ENCODE measurements at places on chromosomes 11 and 22.

- DNase-seq: no peak
Observed at GRCh38 chr11:15654451-15654850, 539.7 kb downstream of the INSC start.

DNA sequence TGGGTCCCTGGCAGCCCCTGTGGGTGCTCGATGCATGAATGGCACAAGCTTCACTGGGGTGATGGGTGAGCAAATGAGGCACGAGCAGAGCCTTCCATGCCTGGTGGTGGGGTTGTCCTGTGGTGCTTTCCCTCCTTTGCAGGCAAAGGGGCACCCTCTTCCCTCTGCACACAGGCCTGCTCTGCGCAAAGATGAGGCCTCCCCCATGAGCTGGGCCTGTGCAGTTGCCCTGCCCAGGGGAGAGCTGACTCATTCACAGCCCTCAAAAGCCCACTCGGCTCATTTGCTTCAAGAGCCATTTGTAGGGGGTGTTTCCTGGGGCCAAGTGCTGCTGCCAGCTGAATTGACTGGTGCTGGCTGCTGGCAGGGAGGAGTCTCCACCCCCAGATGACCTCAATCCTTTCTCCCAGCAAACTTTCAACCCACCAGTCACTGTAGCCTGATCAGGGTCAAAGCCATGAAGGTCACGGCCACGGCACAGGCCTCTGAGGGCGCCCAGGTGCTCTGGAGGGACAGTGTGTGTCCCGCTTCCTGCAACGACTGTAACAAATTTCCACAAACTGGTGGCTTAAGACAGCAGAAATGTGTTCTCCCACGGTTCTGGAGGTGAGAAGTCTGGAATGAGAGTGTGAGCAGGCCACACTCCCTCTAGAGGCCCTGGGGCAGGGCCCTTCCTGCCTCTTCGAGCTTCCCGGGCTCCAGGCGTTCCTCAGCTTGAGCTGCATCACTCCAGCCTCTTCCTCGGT lies 48.8 kb upstream of the ANO1 start:
- no peak for DNase-seq

DNA sequence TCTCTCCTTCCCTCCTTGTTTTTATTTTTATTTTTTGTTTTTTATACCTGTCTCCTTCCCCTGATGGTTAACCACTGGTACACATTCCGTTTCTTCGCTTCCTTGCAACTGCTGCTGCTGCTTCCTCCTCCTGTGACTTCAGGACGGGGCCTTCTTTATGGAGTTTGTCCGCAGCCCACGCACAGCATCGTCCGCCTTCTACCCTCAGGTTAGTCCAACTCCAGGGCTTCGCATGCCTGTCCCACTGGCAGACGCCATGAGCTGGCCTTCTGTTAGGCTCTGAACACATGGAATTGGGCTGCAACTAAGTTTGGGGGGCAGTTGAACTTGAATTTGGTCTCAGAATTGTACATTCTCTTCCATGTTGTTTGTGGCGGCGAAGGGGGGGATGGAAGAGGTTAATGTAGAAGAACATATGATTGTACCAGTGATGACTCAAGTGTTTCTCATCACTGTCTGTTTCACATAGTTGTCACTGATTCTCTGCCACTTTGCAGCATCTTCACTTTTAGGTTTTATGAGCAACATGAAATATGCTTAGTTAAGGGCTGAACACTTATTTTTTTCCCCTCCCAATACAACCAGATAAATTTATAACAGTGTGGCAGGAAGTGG lies 83.0 kb upstream of the YWHAH start:
- DNase-seq: no peak

DNA sequence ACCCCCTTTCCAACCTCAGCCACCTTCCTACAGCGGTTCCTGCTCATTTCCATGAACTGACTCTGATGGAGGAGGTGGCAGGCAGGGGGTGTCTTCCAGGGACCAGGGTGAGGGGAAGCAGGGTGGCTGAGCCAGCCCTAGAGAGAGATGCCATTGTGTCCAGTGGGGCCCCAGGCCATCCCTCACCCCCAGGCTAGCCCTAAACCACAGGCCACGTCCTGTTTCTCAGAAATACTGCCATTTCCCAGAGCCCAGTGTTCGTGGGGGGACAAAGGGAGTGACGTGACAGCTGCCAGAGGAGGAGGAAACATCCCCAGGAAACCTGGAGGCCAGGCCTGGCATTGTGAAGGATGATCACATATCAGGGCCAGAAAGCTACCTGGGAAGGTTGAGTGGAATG lies 39.5 kb downstream of the CHRDL2 start:
- DNase-seq: no peak

GRCh38 chr11:898143-898511 lies 12.5 kb downstream of the CHID1 start:
- DNase-seq: no peak

DNA sequence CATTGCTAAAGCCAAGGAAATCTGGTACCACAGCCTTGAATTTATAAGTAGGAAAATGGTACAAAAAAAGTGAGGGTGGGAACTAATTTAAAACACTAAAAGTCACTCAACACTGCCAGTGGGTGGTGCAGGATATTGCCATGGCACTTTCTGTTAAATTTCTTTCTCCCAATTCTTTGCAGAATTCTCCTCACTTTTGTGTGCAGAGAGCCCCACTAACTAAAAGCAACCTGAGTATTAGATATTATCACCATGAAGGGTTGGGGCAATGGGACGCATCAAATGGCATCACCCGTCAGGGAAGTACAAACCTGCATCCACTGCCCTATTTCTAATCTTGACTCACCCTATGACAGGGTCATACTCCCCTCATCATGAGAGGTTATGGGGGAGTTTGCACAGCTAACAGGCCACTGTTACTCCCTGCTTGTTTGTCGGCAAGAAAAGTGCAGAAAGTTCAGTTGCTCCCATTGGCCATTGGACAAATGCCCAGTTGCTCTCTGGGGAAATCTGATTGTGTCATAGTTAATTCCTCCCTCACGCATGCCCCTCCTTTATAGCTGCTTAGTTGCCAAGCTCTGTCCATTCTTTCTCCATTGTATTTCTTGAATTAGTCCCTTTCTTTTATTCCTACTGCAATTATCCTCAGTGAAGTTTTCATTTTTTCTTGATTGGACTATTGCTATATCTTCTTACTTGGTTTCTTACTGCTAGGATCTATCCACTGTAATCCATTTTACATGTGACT lies 93.8 kb upstream of the BLID start:
- no peak for DNase-seq

GRCh38 chr11:58775066-58775708 lies 43.4 kb upstream of the GLYAT start:
- DNase-seq: no peak

DNA sequence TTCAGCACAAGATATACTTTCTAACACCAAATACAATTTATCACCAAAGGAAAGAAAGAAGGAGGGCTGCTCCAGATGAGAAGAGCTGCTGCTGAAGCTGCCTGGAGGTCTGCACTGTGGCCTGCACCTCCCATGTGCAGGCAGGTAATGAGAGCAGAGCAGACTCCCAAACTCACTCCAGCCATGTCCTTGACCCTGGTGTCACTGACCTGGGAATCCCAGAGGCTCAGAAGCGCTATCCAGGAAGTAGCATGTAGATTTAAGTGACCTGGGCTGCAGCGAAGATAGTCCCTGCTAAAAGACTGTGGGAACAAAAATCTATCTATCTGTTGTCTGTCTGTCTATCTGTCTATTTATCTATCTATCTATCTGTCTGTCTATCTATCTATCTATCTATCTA lies 816.3 kb downstream of the OPCML start:
- DNase-seq: no peak

- DNase-seq: peak; percentile 24
Observed at GRCh38 chr22:29821291-29822016, 16.6 kb downstream of the ASCC2 start.

DNA sequence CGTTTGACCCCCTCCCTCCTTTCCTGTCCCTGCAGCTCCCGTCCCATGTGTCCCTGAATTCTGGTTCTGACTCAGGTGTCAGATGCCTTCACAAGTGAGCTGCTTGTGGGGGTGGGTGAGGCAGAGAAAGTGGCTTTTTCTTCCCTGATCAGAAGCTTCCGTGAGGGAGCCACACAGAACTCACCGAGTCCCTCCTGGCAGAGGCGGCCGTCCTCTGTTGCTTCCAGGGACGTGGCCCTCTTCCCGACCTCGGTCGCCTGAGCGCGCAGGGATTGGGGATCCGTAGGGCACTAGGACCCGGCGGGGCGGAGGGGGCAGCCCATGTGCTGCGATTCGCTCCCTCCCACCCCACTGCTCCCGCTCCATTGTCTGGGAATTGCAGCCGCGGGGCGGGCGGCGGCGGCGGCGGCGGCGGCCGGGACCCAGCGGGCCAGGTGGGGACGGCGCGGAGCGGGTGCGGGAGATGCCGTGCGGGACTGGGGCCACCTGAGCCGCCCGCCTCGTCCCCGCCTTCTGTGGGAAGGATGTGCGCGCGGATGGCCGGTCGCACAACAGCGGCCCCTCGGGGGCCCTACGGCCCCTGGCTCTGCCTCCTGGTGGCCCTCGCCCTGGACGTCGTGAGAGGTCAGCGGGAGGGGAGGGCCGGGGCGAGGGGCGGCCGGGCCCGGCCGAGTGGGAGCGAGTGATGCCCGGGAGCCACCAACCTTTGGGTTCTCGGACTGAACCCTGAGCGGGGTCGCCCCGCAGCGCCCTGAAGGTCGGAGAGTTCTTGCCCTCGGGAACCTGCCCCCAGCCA lies at the start of gene TMEM132A:
TMEM132A (plus strand) TSS at position 351 of the 796 bp plus-strand sequence; CDS start at position 525, 174 bp downstream.
- no peak for DNase-seq

DNA sequence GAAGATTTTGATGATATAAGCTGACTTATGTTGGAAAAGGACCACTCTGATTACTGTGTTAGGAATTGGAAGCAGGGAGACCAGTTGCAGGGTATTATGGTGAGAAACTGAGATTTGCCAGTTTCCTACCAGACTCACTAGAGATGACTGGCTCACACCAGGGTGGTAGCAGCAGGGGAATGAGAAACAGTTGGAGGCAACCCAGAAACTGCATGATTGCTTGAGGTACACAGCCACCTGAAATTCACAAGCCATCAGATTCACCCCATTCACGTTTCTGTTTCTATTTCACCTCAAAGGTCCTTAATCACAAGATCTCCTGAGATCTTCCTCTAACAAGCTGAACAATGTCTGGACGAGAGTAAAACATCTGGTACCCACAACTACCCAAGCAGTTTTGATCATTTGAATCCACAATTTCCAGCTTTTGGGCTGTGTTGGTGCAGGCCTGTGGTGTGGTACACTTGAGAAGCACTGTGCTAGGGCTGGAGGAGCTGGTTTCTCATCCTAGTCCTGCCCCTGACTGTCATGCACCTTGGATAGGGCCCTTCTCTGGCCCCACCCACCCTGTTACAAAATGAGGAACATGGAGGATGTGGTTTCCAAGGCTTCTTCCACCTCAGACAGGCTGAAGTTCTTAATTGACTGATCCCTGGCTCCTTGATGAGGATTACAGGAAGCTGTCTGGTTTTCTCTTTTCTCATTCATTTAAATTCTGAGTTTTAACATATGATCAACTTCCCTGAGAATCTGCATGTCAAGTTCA lies 233.4 kb downstream of the INSC start:
- no peak for DNase-seq

- no peak for DNase-seq
Observed at GRCh38 chr22:37503183-37503683, 16.0 kb downstream of the CARD10 start.

DNA sequence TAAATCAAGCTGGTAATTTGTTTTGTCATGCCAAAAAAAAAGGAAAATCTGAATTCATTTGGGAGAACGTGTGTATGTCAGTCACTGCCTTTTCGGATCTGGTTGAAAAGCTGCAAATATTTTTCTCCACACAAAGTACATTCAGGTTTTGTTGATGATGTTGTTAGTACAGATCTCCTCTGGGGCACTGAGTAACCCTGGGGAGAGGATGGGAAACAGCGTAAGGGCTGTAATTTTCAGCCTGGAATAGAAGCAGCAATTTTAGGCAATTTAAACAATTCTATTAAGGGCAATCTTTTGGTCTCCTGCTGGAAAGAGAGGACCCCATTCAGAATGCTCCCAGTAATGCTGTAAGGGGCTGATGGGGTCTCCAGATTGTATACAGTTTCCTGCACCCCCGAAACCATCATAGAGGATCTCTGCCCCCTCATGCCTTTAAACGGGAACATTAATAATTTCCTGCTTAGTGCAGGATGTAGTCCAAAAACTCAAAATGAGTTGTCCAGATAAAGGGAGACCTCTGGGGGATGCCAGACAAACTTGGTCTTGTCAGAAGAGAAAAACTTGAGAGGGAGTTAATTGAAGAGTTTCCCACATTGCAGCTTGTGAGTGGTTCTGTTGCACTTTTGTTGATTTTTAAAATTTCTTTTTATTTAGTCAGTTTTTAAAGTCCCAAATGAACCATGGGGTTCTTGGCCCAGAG lies 132.3 kb downstream of the COMMD9 start:
- no peak for DNase-seq

- DNase-seq: no peak
Observed at GRCh38 chr11:113831314-113831713, 44.1 kb downstream of the USP28 start.

DNA sequence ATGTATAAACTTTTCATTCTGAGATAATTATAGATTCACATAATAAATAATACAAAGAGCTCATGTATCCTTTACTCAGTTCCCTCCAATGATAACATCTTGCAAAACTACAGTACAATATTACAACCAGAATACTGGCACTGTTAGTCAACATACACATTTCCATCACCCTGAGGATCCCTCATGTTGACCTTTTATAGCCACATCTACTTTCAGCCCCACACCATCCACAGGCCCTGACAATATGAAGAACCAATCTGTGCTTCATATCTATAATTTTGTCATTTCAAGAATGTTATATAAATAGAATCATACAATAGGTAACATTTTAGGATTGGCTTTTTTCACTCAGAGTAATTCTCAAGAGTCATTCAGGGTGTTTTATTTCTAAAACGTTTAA lies 115.5 kb downstream of the MRTFA start:
- DNase-seq: no peak

DNA sequence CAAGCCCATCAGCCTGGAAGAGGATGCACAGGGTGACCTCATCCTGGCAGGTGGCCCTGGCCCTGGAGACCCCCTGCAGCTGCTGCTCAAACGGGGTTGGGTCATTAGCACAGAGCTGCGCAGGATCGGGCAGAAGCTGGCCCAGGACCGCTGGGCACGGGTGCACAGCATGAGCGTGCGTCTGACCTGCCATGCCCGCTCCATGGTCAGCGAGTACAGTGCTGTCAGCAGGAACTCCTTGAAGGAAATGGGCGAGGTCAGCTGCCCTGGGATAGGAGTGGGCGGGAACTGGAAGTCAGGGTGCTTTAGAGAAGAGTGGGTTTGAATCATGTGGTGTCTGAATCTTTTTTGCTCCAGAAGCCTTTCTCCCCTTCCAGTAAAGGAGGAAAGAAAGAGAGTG lies 61.1 kb downstream of the INSC start:
- DNase-seq: no peak

- DNase-seq: no peak
Observed at GRCh38 chr22:41411021-41411851, 29.5 kb downstream of the TEF start.

DNA sequence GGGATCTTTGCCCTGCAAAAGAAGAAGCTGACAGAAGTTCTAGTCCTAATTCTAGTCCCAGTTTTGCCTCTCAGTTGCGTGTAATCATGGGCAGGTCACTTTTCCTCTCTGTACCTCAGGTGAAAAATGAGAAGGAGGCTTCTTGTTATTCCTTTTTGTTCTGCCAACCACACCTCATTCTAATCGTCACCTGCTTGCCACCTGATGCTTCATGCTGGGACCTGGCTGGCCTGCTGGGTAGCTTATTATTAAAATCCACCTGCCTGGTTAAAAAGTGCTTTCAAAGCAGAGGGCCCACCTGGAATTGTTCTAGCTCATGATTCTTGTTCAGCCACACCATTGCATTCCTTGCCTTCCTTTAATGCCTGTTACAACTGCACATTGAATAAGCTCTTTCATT lies 8.4 kb upstream of the ALG8 start:
- DNase-seq: no peak
